NCI-H774 (cell line): ENCODE measurements at places on chromosomes 6 and 20.

- peak; percentile 55 for DNase-seq
Observed at GRCh38 chr6:36118550-36119107, 11.7 kb upstream of the MAPK13 start.

- DNase-seq, result no peak
Observed at GRCh38 chr6:36697481-36697903, at the start of gene RAB44. TSS of gene RAB44 (plus strand) at chr6:36697826. CDS start at chr6:36704236, 6,410 bp downstream.

GRCh38 chr6:138162955-138163575, 1.3 kb downstream of the ARFGEF3 start:
- no peak for DNase-seq

- DNase-seq, result no peak
Observed at GRCh38 chr6:110703906-110704594, 111.2 kb downstream of the CDK19 start.

DNA sequence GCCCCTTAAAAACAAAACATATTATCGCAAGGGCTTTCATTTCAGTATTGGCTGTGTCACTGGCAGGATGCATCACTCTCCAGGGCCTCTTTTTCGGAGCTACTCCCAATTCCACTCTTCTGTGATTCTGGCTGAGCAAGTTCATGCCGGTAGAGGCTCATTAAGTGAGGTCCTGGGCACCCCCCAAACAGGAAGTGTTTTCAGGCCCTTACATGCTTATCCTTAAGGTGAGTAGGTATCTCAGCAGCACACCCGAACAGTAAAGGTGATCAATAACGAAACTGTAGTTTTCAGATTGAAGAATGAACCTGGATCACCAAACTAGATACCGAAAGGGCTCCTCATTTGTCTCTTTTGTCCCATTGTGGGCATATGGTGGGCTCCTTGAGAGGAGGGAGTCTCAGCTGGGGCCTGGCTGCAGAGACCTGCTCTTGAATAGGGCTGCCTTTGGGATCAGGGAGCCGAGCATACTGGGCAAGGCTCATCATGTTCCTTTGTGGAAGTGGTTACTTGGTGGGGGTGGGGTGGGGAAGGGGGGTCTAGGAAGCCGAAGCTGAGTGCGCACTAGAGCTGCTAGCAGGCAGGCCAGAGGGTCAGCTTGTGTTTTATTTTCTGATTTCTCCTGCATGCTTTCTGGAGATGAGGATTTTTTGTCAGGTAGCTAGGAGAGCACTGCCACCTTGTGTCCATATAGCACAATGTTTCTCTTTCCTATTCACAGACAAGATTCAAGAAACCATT, 65.2 kb downstream of the CDS2 start:
- peak; percentile 48 for DNase-seq
